ENCODE measurements at places on chromosomes 16 and 17. TPM values are rescaled to one million over a fixed set of nuclear protein-coding genes. Genes with fewer than 3 reads are reported as not detected.

- peak; percentile 85 for ATAC-seq
These were observed 14.1 kb upstream of the NDEL1 start for GRCh38 chr17:8421571-8421970.

- ATAC-seq = peak; percentile 50
These were observed 33.6 kb upstream of the XYLT2 start for GRCh38 chr17:50312308-50312707.

DNA sequence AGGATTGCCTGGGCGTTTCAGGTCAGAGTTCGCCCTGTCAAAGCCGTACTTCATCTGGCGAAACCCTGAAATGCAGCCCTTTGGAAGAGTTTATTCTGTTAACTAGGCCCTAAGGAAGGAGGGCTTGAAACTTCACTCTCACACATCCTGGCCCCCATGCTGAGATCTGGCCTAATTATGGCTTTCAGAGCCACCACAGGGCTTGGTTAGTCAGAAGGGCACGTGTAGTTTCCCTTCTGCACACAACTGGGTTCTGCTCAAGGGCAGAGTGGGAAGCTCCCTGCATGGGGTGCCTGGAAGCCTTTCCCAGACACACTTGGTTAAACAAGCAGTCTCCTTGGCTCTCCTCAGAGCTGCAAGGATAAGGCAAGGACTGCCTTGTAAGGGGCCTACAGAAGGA is 397.3 kb downstream of the SHISA9 start:
- no peak for ATAC-seq

- no peak for ATAC-seq
These were observed 62.1 kb downstream of the MRC2 start for GRCh38 chr17:62689441-62690167.

GRCh38 chr17:82528484-82529265 is 9.1 kb downstream of the FOXK2 start:
- peak; percentile 80 for ATAC-seq

DNA sequence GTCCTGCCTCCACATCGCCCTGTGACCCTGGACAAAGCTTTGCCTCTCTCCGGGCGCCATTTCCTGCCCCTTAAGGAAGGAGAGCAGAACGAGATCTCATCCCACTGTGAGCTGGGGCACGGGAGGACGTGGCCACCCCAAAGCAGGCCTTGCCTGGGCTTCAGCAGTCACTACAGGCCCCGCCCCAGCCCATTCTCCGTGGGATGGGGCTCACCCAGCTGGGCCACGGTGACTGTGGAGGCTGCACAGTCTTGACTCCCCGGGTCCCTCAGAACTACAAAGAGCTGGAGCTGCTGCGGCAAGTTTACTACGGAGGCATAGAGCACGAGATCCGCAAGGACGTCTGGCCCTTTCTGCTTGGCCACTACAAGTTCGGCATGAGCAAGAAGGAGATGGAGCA is 28.2 kb downstream of the MNT start:
- no peak for ATAC-seq

- ATAC-seq = peak; percentile 30
These were observed 16.9 kb downstream of the DOC2B start for GRCh38 chr17:164303-165235.

DNA sequence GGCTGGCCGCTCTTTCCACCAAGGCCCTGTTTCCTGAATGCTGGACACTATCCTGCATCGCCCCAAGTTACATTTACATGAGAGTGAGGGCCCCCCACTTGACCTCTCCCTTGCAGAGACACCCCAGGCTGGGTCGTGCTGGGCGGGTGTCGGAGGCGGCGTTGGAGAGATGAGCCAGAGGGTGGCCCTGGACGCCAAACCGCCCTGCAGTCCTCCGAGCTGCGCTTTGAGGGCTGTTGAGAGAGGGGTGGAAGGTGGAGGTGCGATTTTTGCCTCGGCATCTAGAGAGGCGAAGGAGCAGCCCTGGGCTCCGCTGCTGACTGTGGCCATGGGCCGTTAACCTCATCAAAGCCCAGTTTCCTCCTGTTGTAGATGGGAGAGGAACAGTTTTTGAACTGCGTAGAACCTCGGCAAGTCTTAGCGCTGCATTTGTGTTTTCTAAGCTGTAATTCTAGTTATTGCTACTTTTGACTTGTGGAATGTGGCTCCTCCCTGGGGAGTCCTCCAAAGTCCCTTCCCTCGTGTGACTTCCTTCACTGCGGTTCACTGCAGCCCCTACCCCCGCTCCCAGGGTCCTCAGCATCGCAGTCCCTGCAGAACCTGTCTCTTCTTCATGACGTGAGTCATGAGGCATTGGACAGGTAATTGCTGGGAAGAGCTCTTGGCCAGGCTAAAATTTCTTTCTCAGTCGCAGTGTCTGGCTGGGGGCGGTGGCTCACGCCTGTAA is 986 bp upstream of the ELOB start:
- ATAC-seq = peak; percentile 42

DNA sequence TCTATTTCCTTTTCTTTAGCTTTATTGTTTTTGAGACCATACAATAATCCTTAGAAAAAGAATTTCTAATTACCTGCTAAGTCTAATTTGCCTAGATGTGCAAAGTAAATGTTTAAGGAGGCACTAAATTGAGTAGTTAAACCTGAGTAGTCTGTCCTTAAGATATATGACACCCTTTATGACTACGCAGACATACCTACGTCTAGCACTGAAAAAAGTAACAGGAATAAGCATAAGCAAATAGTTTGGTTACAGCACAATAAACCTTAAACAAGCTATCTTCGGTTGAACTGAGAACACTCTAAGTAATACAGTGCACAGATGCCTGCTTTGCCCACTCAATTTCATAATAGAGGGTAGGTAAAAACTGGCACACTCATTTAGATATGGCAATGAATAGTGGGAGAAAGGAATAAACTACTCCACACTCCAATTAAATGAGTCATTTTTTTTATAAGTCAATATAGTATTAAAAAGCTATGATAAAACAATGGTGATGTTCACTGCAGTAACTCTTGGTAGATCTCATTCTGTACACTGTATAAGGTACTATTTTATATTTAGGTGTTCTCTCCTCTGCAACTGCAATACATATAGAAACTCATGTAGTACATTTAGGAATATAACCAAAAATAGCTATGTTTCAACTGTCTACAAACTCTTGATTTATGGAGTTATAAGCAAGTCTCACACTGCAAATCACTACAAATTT is 19.7 kb upstream of the INTS2 start:
- no peak for ATAC-seq

GRCh38 chr16:46918905-46919792 is 35.0 kb downstream of the GPT2 start:
- peak; percentile 13 for ATAC-seq

DNA sequence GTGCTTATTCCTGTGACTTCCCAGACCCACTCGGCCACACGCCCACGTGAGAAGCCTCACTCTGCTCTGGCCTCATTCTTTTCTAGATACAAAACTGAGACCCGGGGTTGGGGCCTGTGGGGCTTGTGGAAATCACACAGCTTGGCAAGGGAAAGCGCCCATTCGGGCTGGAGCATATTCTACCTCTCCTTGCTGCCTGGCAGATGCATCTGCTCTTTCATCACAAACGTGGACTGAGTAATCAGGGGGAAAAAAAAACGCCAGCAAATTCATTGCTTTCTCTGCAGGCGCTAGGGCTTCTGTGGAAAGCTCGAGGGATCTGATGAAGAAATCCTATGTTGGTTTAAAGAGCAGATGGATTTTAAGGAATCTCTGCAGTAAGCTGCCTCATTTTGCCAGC is 44.4 kb downstream of the DNAH9 start:
- ATAC-seq = no peak

- no peak for ATAC-seq
These were observed 321.9 kb upstream of the CDH5 start for GRCh38 chr16:66044556-66044955.

- no peak for ATAC-seq
These were observed 15.5 kb downstream of the MYH10 start for GRCh38 chr17:8614988-8615387.

- no peak for ATAC-seq
These were observed 75.4 kb upstream of the ZNF750 start for GRCh38 chr17:82915010-82915756.

Gene KRT39
- not detected for total RNA-seq

Gene USP43
- total RNA-seq = 8.8 TPM

Gene IL32
- total RNA-seq = 3.7 TPM

Gene SKA2
- 36.7 TPM for total RNA-seq

Gene NPIPB9
- total RNA-seq = 0.84 TPM

Gene EVPL
- total RNA-seq = 175 TPM

Gene GDPD1
- total RNA-seq = 0.96 TPM

Gene HOXB8
- not detected for total RNA-seq

Gene P2RX1
- 0.68 TPM for total RNA-seq

All from esophagus mucosa (tissue), 1 donor.